ENCODE measurements at places on chromosomes 7 and 10. TPM values are rescaled to one million over a fixed set of nuclear protein-coding genes. Genes with fewer than 3 reads are reported as not detected.

DNA sequence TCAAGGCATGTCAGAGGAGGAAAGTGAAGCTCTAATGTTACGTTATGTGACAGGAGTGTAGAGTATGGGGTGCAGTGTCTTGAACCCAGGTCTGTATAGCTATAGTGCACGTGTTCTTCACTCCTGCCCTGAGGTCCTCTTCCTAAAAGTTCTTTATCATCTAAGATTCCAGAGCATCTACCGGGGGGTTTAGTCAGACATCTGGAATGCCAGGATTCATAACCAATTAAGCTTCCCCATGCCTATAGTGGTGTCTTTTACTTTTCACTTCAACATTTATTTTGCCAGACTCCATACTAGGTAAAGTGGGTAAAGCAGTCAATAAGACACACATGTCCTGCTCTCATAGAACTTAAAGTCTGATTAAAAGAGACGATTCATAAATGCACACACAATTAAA, 22.4 kb downstream of the PPP1R3C start:
- DNase-seq, result no peak
- H3K4me1 ChIP-seq, result peaks cover 4% of the 10 kb centered on the region
- no peak overlapping the region for H3K4me3 ChIP-seq
- H3K27me3 ChIP-seq, result peaks cover 2% of the 10 kb centered on the region
- no peak overlapping the region for H3K27ac ChIP-seq

GRCh38 chr7:91064938-91065337, 199.3 kb upstream of the FZD1 start:
- H3K27ac ChIP-seq, result no peak overlapping the region
- H3K4me1 ChIP-seq, result no peaks in the 10 kb centered on the region
- H3K27me3 ChIP-seq, result peaks cover 2% of the 10 kb centered on the region
- H3K36me3 ChIP-seq, result no peaks in the 10 kb centered on the region

DNA sequence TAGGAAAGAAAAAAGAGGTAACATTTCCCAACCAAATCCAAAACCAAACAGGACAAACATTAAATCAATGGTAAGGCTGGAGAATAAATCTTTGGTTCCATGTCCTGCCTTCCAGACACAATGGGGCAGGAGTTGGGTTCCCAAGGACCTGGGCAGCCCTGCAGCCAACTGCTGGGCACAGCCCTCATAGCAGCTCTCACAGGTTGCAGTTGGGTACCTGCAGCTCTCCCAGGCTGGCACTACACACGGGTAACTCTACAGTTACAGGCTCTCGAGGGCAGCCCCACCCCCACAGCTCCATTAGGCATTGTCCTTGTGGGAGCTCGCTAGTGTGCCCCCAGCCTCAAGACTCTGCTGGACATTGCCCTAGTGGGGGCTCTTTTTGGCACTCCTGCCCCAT, 7.5 kb downstream of the GRB10 start:
- H3K4me1 ChIP-seq, result no peaks in the 10 kb centered on the region
- no peaks in the 10 kb centered on the region for H3K36me3 ChIP-seq
- H3K4me3 ChIP-seq, result no peak overlapping the region
- peaks cover 12% of the 10 kb centered on the region for H3K27me3 ChIP-seq

DNA sequence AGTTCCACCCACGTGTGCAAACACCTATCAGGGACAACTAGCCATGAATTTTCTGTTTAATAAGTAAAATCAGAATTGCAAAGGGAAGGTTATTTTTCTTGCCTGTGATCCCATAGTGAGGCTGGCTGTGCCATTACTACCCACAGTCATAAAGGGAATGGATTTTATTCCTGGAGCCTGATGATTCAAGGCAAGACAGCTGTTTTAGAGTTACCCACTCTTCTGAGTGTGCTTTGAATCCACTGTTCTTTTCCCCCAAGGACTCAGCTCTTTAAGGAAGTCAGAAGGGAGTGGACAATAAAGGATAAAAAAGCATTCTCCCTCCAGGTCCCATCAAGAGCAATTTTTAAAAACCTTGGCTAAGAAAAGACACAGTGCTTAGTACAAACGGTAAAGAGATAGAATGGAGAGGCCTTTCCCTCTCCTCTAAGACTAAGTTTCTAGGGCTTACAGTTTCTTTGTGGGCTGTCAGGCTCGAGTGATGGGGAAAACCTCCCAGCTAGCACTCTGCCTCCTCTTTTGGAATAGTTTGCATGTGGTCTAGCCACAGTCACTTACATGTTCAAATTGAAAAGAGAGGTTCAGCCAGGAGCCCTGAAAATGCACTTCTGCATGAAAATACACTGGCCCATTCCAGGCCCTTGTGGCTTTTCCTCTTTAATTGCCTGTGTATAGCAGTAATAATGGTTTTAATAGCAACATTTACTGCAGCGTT, 5.1 kb upstream of the LRRC4 start:
- no peak overlapping the region for H3K4me3 ChIP-seq
- H3K36me3 ChIP-seq, result no peaks in the 10 kb centered on the region
- peaks cover 6% of the 10 kb centered on the region for H3K4me1 ChIP-seq
- H3K27ac ChIP-seq, result no peak overlapping the region

DNA sequence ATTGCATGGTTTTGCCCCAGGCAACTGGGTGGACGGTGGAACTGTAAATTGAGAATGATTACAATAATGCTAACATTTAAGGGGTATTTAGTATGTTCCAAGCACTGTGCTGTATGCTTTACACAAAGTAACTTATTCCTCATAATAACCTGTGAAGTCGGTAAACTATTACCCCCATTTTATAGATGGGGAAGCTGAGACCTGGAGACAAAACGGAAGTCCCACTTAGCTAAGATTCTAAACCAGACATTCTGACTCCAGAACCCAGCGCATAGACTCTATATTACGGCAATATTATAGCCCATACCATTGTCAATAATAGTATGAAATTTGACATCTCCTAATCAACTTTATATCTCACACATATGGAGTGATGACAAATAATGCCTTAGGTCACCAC, 39.9 kb upstream of the TMEM236 start:
- H3K27ac ChIP-seq, result no peak overlapping the region
- no peak overlapping the region for H3K4me3 ChIP-seq
- no peaks in the 10 kb centered on the region for H3K27me3 ChIP-seq

DNA sequence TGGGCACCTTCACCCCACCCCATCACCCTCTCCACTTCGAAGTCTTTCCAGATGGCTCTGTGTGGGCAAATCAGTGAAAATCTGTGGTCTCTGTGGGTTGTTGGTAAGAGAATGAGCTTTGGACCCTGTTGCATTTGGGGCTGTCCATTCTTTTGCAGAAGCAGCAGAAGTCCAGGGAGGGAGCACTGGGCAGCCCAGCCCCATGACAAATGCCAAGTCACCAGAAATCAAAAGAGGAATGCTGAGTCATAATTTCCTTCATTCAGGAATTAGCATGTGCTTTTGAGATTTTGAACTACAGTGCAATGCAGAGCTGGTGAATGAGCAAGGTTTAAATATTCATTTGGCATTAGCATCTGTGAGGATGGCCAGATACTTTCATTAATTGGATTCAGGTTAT, 556.2 kb downstream of the LRMDA start:
- H3K27me3 ChIP-seq, result no peaks in the 10 kb centered on the region
- H3K27ac ChIP-seq, result no peak overlapping the region
- no peak overlapping the region for H3K4me3 ChIP-seq
- no peaks in the 10 kb centered on the region for H3K4me1 ChIP-seq

DNA sequence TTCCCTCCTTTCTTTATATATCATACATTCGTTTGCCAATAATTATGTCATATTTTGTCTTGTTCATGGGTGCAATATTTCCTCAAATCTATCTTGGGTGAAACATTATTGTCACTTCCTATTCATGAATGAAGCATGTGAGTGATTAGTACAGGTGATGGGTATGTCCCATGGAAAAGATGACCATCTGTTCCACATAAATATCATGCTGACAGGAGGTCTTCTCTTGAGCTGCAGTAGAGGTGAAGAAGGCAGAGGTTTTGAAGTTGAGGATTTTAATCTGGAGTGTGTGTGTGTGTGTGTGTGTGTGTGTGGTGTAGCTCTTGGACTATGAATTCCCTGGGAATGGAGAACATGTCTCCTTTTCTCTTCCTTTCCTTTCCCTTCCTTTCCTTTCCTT, 350.5 kb upstream of the CHRM2 start:
- no peaks in the 10 kb centered on the region for H3K4me1 ChIP-seq
- H3K36me3 ChIP-seq, result no peaks in the 10 kb centered on the region
- no peak overlapping the region for H3K4me3 ChIP-seq
- H3K27me3 ChIP-seq, result no peaks in the 10 kb centered on the region

GRCh38 chr10:15849316-15849715, 11.0 kb downstream of the MINDY3 start:
- no peak overlapping the region for H3K27ac ChIP-seq
- DNase-seq, result no peak
- peaks cover 50% of the 10 kb centered on the region for H3K36me3 ChIP-seq
- H3K27me3 ChIP-seq, result no peaks in the 10 kb centered on the region
- no peak overlapping the region for H3K4me3 ChIP-seq

DNA sequence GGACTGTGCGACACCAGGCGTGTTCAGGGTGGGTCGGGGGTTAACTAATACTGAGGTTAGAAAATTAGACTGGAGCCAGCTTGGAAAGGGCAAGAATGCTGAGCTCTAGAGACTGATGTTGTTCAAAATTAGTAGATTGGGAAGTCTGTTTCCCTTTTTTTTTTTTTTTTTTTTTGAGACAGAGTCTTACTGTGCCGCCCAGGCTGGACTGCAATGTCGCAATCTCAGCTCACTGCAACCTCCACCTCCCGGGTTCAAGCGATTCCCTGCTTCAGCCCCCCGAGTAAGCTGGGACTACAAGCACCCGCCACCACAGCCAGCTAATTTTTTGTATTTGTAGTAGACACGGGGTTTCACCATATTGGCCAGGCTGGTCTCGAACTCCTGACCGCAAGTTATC, 2.7 kb upstream of the CPVL start:
- no peak for DNase-seq
- no peaks in the 10 kb centered on the region for H3K36me3 ChIP-seq
- H3K27me3 ChIP-seq, result peaks cover 26% of the 10 kb centered on the region

- H3K4me1 ChIP-seq, result no peaks in the 10 kb centered on the region
- no peak overlapping the region for H3K4me3 ChIP-seq
- DNase-seq, result no peak
- H3K27ac ChIP-seq, result no peak overlapping the region
- peaks cover 1% of the 10 kb centered on the region for H3K27me3 ChIP-seq
- no peaks in the 10 kb centered on the region for H3K36me3 ChIP-seq
These were observed 37.8 kb downstream of the FAM13C start for GRCh38 chr10:59324597-59324996.

GRCh38 chr7:38863601-38864291, 45.2 kb downstream of the VPS41 start:
- H3K27ac ChIP-seq, result no peak overlapping the region
- DNase-seq, result no peak
- H3K4me3 ChIP-seq, result no peak overlapping the region
- H3K4me1 ChIP-seq, result no peaks in the 10 kb centered on the region

DNA sequence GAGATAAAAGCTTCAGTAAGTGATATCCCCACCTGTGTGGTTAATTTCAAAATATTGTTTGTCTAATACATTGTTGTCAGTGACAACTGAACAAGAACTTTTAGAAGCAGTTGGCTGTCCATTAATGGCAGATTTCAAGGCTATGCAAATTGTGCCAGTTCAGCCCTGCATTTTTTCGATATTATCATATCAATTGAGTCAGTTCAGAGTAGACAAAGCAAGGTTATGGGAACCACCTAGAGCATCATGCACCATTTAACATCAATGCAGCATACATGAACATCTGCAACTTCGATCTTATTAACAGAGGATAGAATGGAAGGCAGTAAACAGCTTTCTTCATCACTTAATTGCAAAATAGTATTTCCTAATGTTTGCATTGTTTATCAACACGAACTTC, 180.7 kb upstream of the KAT6B start:
- peaks cover 8% of the 10 kb centered on the region for H3K36me3 ChIP-seq
- H3K4me1 ChIP-seq, result peaks cover 3% of the 10 kb centered on the region
- H3K4me3 ChIP-seq, result no peak overlapping the region
- no peak overlapping the region for H3K27ac ChIP-seq
- no peak for DNase-seq

DNA sequence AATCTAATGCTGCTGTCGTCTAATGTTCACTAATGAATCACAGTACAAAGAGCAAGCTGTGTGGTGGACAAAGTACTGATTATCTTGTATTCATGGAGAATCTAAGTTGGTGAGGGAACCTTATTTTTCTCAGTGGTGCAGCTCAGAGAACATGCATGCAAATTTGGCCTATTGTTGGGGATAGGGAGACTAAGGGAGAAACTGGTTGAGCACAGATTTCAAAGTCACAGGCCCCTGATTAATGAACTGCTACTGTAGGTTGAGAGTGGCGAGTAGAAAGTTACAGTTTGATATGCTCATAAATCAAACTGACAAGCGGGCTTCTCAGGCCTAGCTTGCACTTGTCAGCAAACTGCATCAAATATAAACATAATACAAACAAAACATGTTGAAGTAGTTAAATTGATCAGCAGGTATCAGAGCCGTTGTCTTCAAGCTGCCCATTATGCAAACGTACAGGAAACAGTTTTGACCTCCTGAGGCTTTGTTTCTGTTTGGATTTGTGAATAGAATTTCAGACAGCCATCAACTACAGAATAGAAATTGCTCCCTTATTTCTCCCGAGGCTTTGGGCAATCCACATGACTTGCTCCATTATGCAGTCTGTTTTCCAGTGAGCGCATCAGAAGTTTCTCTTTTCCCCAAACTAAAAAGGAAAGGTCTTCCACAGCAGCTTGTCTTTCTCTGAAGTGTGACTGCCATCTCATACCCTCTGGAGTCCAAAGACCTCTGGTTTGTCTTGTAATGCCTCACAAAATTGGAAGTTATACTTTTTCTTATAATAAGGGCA, 215.8 kb downstream of the FOXP2 start:
- H3K4me1 ChIP-seq, result no peaks in the 10 kb centered on the region
- H3K27me3 ChIP-seq, result no peaks in the 10 kb centered on the region
- H3K27ac ChIP-seq, result no peak overlapping the region
- DNase-seq, result no peak
- H3K36me3 ChIP-seq, result no peaks in the 10 kb centered on the region

Gene MUC3A
- total RNA-seq, result not detected

Gene BICC1
- not detected for total RNA-seq

Gene CC2D2B
- total RNA-seq, result 0.31 TPM

Gene ZNF503
- 0.25 TPM for total RNA-seq

Gene RPEL1
- not detected for total RNA-seq

Gene C7orf33
- total RNA-seq, result not detected

All from activated CD8-positive, alpha-beta T cell treated with anti-CD3 and anti-CD28 coated beads for 36 hours (primary cell).